ENCODE measurements at places on chromosomes 16 and 17.
A peak's percentile ranks its signal among the peaks of the same experiment; 100 is the strongest.

GRCh38 chr16:27367461-27368357, 34.3 kb upstream of the IL21R start:
- DNase-seq, result peak; percentile 89

GRCh38 chr16:88282564-88283395, 100.0 kb upstream of the ZNF469 start:
- DNase-seq, result no peak

GRCh38 chr17:67656494-67657203, 61.1 kb upstream of the NOL11 start:
- DNase-seq, result no peak

DNA sequence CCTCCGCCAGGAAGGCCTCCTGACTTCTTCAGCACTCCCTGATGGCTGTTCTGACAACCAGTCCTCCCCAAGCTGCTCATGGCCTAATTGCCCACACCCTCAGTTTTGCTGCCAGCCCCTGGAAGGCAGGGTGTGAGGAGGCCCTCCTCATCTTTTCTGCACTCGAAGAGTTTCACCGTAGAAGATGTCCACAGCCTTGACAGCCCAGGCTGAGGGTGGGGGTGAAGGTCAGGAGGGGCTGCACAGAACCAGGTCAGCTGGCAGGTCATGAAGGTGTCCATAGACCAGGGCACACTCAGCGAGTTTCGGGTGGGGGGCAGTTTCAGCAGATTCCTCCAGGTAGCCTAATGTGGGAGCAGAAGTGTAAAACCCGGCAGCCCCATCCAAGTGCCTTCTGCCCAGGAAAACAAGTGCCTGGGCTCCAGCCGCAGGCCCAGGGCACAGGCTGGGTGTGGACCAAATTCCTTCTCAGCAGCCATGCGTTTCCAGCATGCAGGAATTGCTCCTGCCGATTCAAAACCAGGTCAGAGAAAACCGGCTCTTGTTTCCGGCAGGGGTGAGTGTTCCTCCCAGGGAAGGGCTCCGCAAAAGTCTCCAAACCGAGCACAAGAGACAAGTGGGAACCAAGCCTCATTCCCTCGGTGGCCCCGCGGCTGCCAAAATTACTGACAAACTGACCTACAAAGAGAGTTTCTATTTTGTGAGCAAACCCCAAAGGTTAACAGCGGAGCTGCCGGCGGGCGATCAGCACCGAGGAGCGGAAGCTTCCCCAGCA, 228.8 kb downstream of the C16orf78 start:
- no peak for DNase-seq

DNA sequence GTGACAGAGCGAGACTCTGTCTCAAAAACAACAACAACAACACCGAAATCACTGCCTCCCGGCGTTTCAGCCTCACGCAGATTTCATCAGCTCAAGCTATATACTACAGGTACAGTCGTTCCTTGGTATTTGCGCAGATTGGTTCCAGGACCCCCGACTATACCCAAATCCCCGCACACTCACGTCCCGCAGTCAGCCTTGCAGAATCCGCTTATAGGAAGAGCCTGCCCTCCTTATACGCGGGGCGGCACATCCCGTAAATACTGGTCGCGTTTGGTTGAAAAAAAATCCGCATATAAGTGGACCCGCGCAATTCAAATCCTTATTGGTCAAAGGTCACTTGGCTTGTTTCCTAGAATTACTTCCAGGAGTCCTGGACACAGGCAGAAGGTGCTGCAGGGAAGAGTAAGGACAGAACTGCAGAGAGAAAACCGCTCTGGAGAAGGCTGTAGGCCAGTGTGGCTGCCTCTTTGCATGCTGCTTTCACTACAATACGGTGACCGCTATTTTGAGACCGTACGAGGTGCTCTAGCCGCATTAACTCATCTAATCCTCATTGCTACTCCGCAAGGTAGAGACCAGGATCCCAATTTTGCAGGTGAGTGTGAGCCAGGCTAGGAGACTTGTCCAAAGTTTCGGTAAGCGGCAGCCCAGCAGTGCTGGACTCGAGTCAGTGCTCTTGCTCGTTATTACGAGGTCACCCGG, 718 bp downstream of the NDUFAB1 start:
- DNase-seq, result peak; percentile 23

- no peak for DNase-seq
These were observed 20.2 kb downstream of the SEC14L1 start for GRCh38 chr17:77160875-77161530.

DNA sequence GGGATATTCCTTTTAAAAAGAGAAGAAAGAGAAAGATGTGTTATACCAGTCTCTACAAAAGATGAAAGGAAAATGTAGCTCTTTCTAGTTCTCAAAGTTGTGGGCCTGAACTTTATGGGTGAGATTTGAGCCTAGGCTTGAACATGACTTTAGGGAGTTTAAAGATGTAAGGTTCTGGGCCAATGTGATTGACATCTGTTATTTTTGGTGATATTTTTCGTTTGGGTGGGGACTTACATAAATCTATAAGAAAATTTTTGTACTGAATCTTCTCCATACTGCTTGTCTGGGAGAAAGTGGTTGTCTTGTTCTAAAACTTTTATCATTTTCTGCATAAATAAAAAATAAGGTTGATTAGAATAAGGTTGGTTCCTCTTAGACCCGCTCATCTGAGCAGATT, 4.8 kb downstream of the PRKCA start:
- no peak for DNase-seq

DNA sequence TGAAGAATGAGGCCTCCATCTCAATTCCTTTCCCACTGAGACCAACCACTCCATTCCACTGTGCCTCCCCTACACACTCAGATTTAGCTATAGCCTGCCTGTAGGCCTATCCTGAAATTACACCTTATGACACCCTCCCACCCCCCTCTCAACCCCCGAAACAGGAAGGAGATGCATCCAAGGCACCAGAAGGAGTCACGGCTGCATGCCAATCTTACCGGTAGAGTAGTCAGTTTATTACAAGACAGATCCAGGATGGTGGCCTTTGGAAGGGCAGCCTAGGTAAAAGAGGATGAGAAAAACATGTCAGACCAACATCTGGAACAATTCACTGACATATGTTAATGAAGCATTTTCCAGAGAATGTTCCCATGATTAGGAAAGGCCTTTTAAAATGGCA, 2.6 kb downstream of the LRRC59 start:
- DNase-seq, result no peak

DNA sequence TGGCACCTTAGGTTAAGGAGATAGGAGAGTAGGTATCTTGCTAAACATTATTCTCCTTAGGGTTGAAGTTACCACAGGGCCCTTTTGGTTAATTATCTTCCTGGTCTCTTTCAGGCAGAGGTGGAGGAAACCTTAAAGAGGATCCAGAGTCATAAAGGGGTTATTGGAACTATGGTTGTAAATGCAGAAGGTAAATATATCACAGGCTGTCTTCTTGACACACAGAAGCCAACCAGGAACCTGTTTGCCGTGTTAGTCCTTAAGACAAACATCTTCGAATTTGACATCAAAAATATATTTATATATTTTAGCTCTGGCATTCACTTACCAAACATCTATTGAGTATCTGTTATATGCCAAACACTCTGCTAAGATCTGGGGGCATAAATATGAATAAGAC, 2.4 kb downstream of the DYNLRB2 start:
- DNase-seq, result no peak

DNA sequence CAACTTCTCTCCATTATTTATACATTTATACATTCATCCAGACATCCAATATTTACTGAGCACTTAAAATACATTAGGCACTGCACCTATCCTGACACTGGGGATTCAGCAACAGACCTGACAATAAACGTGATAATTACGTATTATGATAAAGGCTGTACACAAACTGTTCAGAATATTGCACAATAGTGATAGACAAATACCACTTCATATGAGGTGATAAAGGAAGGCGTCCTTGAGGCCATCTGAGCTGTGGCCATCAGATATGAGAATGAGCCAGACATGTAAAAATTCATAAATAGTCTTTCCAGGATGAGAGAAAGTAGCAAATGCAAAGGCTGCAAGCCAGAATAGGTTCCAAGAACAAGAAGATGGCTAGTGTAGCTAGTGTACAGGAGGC, 8.6 kb downstream of the USP32 start:
- no peak for DNase-seq

DNA sequence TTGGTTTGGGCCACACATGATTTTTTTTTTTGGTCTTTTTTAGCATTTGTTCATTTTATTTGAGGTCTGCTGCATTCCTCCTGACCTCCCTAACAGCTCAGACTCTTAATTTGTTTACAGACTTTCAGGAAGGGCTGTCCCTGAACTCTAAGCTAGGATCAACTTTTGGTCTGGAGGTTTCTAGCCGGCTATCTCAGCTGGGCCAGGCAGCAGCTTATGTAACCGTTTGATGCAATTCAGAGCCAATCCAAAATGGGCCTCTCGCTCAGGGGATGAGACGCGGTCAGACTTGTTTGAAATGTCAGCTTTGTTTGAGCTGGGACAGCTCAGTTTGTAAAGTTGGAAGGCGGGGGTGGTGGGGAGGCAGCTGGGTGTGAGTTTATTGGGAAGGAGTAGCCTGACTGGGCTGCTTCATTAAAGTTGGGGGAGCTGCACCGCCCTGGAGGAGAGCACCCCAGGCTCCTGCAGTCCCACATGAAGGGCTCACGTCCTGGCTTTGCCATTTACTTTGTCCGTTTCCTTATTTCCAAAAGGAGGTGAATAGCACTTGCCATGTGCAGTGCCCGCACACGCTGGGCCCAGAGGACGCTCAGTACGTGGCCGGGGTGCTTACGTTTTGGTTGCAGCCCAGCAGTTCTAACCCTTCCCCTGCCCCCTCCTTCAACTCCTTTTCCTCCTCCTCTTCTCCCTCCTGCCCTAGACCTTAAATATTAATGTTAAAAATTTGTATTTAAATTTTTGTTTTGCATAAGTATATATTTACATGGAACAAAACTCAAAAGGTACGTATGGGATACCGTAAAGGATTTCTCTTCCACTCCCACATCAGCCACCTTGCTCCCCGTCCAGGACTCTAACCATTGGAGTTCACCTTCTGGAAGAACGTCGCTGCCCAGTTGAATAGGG, 121.2 kb downstream of the SNX29 start:
- no peak for DNase-seq

DNA sequence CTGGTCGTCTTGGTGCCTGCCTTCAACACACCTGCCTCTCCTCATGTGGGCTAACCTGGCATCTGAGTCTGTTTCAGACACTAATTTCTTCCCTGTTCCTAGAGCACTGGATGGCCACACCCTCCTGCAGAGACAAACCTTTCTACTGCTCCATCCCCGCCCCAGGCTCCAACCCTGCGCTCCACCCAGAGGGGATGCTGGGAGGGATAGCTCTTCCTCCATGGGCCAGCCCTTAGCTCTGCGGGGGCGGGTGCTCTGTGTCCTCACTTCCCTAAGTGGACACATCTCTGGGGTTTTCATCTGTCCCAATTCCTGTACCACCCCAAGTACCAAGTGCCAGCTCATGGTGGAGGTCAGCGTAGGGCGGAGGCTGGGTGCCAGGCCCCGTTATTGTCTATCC, 11.0 kb upstream of the CRISPLD2 start:
- DNase-seq, result no peak

DNA sequence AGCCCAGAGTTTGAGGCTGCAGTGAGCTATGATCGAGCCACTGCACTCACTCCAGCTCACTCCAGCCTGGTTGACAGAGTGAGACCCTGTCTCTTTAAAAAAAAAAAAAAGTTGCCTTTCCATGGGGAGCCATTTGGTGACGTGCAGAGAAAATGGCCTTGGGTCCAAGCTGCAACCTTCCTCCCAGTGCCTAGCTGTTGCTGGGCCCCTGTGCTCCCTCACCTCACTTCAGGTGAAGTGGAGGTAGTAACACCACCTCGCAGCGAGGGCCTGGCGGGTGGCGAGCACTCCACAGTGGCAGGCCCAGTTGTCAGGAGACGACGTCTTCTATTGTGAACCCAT, 17.4 kb downstream of the SYT17 start:
- no peak for DNase-seq

DNA sequence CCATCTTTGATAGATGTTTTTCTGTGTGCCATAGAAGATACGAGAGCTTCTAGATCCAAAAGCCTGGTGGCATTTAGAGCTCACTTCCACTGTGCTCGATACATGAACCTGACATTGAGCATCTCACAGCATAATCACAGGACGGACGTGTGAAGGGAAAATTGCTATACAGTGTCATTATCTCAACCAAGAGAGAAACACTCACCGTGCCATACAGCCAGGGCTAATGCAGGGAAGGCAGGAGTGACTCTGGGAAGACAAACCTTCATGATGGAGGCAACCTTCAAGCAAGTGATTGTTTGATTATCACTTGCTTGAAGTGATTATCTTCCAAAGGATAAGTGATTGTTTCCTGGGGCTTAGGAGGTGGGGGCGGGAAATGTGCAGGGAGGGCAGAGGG, 218.2 kb upstream of the HSBP1 start:
- no peak for DNase-seq

DNA sequence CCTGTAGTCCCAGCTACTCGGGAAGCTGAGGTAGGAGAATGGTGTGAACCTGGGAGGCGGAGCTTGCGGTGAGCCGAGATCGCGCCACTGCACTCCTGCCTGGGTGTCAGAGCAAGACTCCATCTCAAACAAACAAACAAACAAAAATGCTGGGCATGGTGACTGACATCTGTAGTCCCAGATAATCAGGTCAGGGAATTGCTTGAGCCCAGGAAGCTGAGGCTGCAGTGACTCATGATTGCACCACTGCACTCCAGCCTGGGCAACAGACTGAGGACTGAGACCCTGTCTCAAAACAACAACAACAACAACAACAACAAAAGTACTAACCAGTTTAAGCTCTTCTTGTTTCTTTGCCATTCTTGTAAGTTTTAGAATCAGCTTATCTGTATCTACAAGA, 383.0 kb upstream of the PMFBP1 start:
- DNase-seq, result no peak

- DNase-seq, result no peak
These were observed 7.8 kb upstream of the C1QBP start for GRCh38 chr17:5446786-5447185.

- no peak for DNase-seq
These were observed 7.5 kb downstream of the ZNHIT3 start for GRCh38 chr17:36493956-36494355.

DNA sequence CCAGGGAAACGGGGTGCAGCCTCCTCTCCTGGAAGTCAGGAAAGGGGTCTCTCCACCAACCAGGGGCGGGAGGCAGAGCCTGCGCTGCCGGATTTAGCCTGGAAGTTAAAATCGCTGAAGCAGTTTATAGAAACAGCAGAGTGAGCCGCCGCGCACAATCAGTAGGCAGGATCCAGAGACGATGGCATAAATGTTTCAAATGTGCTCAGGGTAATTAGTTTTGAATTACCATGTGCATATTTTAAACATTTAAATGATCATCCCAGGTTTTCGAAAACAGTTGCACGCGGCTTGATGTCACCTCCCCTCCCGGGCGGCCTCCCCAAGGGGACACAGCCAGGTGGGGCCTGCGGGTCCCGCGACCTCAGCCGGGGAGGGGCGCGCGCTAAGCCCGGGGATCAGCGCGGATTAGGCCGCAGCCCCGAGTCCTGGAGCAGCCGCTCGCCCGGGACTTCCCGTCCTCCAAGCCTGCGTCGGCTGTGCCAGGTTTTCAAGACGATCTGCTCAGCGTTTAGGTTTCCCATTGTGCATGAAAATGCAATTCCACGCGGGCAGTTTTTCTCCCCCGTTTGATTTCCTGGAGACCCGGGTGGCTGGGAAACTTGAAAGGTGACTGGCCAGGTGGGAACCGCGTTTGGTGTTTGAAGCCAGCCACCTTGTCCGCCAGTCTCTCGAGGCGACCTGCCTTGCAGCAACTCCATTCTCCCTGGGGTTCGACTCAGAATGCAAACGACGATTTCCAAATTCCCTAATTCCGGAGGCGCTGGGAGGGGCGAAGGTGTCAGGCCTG, 78.3 kb downstream of the RPA1 start:
- peak; percentile 23 for DNase-seq

GRCh38 chr17:57107498-57108101, 22.6 kb downstream of the AKAP1 start:
- DNase-seq, result no peak

GRCh38 chr16:58455750-58456149, 44.2 kb upstream of the NDRG4 start:
- DNase-seq, result no peak
